ENCODE measurements at places on chromosomes 5 and 9.

- DNase-seq: no peak
Observed at GRCh38 chr5:43304525-43304924, 8.7 kb downstream of the HMGCS1 start.

DNA sequence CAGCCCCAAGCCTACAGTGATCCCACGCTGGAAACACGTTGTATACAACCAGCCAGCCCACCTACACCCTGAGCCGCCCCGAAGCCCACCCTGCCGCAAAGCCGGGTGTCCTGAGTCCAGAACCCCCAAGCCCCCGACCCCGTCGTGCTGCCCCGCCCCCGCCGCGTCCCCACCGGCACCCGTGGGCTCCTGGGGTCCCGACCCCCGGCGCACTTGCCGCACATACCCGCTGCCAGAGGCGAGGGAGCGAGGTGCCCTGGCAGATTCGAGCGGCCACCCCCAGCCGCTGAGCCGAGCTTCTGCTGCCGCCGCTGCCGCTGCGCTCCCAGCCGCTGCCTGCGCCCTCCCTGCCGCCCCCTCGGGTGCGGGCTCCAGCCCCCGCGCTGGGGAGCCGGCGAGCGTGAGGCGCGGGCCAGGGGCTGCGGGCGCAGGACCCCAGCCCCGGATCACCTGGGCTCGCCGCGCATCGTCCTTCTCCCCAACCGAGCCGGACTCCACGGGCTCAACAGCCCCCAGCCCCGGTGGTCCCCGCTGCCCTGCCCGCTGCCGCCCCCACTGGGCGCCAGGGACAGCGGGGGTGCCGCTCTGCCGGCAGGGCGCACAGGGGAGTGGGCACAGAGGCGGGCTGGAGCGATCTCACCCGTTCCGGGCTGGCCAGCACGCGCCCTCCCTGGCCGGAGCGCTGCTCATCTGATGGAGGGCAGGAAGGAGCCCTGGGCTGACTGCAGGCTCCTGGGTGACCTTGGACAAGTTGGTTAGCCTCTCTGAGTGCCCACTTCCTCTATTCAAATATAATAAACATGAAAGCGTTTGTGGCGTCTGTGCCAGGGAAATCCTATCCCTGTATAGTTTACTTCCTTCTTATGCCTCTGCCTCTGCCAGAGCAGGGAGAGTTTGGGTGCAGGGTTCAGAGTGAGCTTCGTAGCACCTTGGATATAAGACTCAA, at the start of gene HTR4:
TSS of gene HTR4 (minus strand) at position 692 of the 946 bp plus-strand sequence. CDS start 17,513 bp downstream, outside the sequence.
- no peak for DNase-seq

GRCh38 chr9:70672161-70672649, 257.7 kb upstream of the KLF9 start:
- DNase-seq: no peak

DNA sequence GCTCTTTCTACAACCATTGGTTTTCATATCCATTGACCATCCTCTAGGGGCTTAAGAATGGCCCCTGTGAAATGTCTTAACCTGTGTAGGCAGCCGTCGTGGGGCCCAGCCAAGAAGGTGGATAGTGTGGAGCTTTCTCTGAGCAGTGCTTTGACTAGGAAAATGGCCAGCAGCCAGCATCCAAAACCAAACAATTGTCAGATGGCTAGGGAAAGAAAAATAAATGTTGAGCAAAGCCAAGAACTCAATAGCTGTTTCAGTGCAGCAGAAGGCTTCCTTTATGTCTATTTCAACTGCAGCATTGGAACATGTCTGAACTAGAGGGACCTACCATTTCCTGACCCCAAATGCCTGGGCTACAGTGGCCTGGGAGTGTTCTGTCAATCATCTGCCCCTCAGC, 374.9 kb downstream of the TLE4 start:
- DNase-seq: no peak

DNA sequence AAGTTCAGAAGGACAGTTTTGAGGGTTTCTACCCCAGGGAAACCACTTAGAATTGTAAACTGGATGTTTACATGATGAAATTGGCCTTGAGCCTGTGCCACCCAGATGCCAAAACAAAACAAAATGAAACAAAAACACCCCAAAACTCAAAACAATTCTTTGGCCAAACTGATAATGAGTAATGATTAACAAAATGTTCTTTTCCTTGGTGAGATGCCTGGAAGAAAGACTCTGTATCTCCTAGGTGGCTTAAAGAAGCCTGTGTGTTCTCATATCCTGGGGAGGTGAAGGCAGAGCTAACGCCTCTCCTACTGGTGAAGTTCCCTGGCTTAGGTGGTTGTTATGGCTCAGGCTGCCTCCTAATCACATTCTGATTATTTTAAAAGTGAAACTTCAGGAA, 120.5 kb downstream of the NPR3 start:
- DNase-seq: no peak

All from T1000 (cell line).